ENCODE measurements at places on chromosomes 11 and 22.

DNA sequence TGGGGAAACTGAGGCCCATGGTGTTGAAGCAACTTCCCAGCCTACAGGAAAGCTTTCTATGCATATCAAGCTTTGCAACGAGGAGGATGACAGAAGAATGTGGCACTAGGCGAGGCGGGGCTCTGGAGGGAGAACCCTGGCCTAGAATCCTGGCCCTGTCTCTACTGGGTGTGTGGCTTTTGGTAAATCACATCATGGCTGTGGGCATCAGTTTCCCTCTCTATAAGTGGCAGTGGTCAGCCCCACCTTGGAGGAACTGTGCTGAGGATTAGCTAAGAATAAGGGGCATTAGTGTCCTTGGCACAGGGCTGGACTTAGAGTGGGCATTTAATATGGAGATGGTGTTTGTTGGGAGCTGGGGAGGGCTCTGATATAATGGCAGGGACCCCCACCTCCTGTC, 122.6 kb upstream of the CRYBB3 start:
- DNase-seq, result no peak

DNA sequence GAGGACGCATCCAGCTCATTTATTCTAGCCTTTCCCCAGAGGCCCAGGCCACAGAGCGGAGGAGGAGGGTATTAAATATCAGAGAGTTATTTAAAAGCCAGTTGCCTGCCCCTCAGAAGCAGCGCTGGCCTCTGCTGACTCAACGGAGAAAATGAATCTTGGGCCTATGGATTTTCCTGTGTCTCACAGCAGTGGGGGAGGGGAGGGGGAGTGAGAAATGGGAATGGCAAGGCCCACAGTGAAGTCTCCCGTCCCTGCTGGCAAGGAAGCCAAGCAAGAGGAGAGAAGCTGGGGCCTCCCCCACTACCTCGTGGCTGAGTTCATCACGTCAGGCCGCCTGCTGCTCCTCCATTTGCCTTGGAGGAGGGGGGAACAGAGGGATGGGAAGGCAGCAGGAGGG, 4.5 kb upstream of the TPBGL start:
- DNase-seq, result no peak

- DNase-seq, result no peak
Measured at GRCh38 chr11:64877390-64878222, 815 bp downstream of the EHD1 start.

- no peak for DNase-seq
Measured at GRCh38 chr11:69819541-69820070, 390 bp upstream of the FGF3 start.

GRCh38 chr22:38107692-38108515, 2.6 kb downstream of the BAIAP2L2 start:
- no peak for DNase-seq

- no peak for DNase-seq
Measured at GRCh38 chr11:61474013-61474643, 34.4 kb upstream of the LRRC10B start.

GRCh38 chr11:75249704-75250103, 9.1 kb downstream of the TPBGL start:
- no peak for DNase-seq

GRCh38 chr11:82986446-82986845, 84.9 kb downstream of the DDIAS start:
- DNase-seq, result no peak

DNA sequence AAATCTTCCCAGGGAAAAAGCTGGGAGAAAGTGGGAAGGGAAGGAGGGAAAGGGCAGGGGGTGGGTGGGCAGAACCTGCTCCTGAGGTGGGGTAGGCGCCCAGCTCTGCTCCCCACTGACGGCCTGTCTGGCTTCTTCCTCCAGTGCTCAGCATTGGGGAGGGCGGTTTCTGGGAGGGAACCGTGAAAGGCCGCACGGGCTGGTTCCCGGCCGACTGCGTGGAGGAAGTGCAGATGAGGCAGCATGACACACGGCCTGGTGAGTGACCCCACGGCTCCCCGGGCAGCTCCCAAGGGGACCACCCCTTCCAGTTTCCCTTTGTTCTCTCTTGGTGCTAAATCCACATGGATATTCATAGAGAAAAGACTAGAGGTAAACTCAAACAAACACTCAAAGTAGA, 25.9 kb downstream of the SHANK3 start:
- DNase-seq, result no peak

DNA sequence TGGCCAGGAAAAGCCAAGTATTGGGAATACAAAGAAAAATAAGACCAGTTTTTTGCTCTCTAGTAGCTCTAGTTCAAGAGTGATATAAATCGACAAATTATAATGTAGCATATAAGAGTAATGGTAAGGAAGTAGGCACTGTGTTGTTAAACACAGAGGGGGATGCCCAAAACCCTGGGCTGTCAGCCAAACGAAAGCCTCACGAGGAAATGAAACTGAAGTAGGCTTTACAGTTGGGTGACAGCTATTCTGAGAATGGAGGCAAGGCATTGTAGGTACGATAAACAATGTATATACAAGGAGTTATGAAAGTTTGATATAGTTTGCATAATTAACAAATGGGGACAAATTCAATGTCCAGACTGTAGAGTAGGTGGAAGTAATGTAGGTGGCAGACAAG, 176.4 kb downstream of the FAM181B start:
- DNase-seq, result no peak

DNA sequence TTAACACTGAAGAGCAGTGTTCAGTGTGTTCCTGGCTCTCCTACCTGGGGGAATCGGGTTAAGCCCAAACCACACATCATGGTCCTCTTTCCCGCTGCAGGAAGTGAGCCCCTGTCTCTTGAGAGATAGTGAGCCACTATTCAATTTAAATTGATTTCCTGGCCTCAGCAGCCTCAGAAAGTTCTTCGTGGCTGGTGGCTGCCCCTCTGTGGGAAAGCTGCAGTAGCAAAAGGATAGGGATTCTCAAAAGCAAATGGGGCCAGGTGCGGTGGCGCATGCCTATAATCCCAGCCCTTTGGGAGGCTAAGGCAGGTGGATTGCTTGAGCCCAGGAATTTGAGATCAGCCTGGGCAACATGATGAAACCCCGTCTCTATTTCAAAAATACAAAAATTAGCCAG, 49.1 kb upstream of the CD5 start:
- DNase-seq, result no peak

GRCh38 chr11:118238929-118239328, 13.2 kb downstream of the MPZL3 start:
- no peak for DNase-seq

GRCh38 chr22:29625090-29625825, 21.8 kb downstream of the NF2 start:
- no peak for DNase-seq

GRCh38 chr11:3867209-3868091, 12.0 kb downstream of the STIM1 start:
- no peak for DNase-seq

DNA sequence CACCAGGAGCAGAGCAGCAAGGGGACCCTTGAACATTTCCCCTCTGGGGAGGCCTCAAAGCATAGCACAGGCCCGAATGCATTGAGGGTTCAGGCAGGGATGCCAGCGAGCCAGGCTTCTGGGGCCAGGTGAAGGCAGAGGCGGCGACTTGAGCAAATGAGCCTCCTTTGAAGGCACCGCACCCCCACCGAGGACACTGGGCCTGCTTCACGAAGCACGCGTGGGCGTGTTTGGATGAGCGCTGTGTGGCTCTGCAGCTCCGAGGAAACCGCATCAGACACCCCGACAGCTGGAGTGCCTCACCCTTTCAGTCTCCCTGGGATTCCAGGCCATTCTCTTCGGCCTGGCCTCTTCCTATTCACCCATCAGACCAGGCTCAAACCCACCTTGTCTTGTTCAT, 301.8 kb downstream of the NTM start:
- DNase-seq, result no peak

DNA sequence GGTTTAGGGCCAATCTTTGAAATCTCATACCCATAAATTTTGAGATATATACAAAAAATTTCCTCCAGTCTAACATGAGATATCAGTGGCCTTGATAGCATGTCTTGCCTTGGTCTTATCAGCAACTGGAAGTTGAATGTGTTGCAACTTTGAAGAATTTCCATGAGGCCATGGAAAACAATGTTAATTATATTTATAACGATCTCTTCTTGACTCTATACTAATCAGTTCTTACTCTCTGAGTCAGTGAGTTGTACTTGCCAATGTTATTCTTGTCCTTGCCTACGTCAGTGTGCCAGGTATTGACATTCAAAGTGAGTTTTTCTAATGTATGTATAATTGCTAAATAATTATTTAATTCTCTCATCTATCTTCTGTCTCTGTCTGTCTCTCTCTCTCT, 535.1 kb downstream of the KCNA4 start:
- no peak for DNase-seq

GRCh38 chr11:66157182-66157864, 87.3 kb downstream of the PACS1 start:
- no peak for DNase-seq

DNA sequence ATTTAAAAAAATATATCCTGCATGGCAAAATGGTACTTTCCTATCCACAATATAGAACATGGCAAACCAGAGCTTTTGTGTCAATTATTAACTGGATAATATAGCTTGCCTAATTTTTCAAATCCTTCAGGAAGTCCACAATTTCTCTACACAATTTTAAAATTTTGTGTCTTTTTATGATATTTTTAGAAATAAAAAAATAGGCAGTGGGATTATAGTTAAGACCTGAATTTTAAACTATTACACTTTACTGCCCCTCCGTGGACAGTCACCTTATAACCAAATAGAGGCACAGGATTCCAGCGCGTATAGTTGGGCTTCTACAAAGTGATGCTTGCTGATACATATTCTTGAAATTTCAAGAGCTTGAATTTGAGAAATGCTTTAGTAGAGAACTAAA, 2.1 kb upstream of the DMC1 start:
- DNase-seq, result peak; percentile 33

DNA sequence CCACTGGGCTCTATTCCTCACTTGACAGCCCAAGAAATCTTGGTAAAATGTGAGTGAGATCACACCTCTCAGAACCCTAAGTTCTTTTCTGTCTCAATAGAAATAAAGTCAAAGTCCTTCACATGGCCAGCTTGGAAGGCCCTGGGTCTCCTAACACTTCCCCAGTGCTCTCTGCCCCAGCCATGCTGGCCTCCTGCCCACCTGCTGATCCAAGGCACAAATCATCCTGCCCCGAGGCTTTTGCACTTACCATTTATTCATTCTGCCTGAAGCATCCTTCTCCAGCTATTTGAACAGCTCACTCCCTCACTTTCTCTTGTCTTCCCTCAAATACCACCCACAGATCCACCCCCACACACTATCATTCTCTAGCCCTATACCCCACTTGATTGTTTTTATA, 26.4 kb downstream of the ISX start:
- no peak for DNase-seq

GRCh38 chr11:3849297-3849874, 6.1 kb upstream of the STIM1 start:
- DNase-seq, result no peak

DNA sequence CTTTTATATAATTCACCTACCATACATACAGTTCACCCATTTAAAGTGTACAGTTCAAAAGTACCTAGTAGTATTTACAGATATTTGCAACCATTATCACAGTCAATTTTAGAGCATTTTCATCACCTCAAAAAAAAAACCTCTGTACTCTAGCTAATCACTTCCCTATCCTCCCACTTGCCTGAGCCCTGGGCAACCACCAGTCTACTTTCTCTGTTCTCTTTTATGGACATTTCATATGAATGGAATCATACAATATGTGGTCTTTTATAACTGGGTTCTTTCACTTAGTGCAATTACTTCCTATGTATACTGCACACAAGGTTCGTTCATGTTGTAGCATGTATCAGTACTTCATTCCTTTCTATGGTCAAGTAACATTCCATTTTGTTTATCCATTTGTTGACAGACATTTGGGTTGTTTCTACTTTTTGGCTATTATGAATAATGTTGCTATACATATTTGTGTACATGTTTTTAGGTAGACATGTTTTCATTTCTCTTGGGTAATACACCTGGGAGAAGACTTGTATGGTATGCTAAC, 17.8 kb upstream of the NEU3 start:
- no peak for DNase-seq

DNA sequence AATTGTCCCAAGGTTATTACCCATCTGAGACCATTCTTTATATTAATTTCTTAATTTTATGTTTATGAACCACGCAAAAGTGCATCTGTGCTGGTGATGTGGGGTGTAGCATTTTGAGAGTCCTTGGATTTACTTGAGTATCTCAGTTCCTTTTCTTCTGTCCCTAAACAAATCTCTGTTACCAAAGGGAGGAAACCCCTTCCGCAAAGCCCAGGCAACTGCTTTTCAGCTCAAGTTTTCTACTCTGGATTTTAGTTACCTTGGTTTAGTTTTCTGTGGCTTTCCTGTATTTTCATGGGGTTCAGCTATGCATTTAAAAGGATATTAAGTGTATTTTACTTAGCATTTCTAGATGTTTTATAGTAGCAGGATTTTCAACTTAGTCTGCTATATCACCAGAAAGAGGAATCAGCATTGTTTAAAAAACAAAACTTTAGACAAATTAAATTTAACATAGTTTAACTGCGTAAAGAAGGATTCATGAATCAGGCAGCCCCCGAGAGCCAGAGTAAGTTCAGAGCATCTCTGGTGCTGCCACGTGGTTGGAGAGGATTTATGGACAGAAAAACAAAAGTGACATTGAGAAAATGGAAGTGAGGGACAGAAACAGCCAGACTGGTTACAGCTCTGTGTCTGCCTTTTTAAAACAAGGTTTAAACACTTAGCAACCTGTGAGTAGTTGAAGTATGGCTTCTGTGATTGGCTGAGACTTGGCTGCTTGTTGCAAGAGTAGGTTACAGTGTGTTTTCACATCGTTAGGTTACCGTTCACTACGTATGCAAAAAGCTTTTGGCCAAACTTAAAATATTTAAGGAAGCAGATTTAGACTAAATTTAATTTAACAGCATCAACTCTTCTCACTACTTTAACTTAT, 9.6 kb downstream of the ADM start:
- DNase-seq, result no peak

- DNase-seq, result no peak
Measured at GRCh38 chr22:31142285-31142684, 2.0 kb upstream of the PLA2G3 start.

GRCh38 chr11:31986201-31986889, 104.5 kb upstream of the RCN1 start:
- no peak for DNase-seq

GRCh38 chr11:132187814-132188213, 817.4 kb downstream of the NTM start:
- no peak for DNase-seq

GRCh38 chr22:28917747-28918549, 34.6 kb downstream of the ZNRF3 start:
- DNase-seq, result no peak

GRCh38 chr11:12024254-12024926, 16.0 kb upstream of the DKK3 start:
- no peak for DNase-seq

DNA sequence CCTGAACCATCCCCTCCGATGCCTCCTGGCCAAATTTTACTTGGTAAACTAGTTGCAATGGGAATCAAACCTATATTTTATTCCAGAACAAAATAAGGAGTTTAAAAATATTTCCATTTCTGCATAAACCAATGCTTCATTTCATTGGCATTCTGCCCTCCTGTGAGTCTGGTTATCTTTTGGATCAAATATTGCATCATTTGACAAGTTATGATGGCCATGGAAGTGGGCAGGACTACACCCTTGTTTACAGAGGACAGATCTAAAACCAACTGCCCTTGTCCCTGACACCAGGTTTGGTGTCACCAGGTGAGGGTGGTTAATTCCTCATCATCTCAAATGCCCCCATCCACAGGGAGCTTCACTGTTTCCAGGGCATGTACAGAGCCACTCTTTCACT, 28.2 kb upstream of the E2F8 start:
- no peak for DNase-seq

Data from thymus (tissue), 14 donors.